Stimulated activated CD8-positive, alpha-beta memory T cell treated with anti-CD3 and anti-CD28 coated beads, Interleukin-12 subunit alpha, Interleukin-12 subunit beta, amount 100 ng/mL, for 4 hours (primary cell): ENCODE measurements at places on chromosomes 7 and 10.

DNA sequence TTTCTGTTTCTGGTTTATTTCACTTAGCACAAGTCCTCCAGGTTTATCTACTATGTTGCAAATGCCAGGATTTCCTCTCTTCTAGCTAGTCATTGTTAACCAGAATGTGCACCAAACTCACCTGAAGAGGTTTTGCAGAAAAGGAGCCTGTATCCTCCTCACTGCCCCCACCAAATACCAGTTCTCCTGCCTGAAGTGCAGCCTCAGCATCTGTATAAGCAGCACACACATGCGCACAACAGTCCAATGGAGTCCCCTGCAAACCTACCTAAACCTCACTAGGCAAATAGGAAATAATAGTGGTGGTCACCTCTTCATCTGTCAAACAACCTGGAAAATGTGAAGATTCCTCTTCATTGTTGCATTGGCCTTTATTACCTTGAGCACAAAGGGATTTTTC lies 237.8 kb downstream of the PAXIP1 start:
- DNase-seq: no peak

DNA sequence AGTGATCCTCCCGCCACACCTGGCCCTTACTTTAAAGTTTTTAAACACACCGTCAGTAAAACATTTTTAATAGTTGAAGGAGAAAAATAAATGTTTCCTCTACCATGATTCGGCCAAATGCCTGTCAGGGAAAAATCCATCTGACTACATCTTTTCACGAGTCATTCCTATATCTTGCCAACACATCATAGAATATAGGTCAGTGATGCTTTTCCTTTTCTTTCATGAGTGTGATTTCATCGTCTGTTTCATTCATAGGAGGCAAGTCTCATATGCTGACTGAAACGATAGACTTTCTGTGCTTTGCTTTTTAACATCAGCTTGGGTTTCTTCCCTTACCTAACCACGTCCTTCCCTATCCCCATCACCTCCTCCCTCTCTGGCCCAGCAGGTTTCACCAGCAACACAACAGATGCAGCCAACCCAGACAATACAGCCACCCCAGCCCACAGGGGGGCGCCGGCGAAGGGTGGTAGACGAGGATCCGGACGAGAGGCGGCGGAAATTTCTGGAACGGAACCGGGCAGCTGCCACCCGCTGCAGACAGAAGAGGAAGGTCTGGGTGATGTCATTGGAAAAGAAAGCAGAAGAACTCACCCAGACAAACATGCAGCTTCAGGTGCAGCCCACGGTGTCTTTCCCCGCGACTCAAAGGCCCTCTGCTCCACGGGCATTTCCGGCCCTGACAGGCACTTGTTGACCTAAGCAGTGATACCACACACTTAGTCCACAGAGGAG lies 149.2 kb downstream of the TRIL start:
- DNase-seq: no peak

DNA sequence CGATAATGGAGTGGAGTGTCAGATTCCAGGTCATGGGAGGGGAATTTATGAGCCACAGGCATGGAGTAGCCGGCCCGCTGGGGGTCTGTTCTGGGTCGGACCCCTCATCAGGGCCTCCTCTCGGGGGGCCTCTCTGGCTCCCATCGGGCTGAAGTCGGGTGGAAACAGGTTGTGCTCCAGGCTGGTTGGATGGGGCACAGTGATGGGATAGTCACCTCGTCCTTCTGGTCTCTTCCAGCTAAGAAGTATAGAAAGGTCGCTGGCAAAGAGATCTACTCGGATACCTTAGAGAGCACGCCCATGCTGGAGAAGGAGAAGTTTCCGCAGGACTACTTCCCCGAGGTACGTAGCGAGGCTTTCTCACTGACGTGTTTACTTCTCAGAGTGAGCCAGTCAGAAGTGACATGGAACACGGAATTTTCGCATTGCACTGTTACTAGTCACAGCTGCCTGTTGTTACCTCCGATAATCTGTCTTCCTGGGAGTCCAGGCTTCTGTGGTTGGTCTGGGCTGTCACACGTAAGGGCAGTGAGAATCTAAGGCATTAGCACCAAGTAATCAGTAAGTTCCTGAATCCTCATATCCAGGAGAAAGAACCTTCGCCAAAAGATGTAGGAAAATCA lies 88.3 kb downstream of the NKX6-2 start:
- no peak for DNase-seq

DNA sequence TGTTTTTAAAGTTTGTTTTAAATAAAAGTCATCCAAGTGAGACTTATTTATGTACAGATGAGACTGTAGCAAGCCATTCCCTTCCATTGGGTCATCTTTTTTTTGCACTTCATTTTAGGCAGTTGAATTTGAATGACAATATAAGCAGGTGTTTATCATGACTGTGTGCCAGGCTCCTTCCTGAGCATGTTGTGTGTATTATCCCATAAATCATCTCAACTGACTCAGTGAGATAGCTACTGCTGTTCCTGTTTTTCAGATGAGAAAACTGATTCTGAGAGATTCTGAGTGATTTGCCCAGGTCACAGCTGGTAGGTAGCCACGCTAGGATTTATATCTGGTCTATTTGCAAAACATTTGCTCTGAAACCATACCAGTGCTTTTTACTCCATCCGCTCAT lies 11.7 kb downstream of the TMEM254 start:
- no peak for DNase-seq

DNA sequence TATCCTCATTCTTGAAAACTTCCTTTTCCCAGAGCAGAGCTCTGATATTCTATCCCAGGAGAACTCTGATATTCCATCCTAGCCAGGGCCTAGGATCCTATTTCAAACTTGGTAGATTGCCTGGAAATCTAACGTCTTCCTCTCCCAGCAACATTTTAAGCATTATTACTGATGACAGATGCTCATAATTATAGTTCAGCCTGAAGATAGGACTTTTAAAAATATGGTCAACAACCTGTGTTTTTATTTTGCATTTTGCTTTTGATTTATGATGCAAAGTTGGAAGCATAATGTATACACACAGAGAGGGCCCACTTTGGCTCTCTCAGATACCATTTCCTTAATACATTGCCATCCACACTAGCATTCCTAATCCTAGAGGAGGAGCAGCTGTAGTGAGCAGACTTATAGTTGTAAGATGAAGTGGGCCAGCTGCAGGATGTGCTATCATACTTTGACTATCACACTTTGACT lies 457.4 kb upstream of the TPK1 start:
- no peak for DNase-seq

GRCh38 chr10:76868098-76868977 lies 769.3 kb downstream of the KCNMA1 start:
- no peak for DNase-seq

DNA sequence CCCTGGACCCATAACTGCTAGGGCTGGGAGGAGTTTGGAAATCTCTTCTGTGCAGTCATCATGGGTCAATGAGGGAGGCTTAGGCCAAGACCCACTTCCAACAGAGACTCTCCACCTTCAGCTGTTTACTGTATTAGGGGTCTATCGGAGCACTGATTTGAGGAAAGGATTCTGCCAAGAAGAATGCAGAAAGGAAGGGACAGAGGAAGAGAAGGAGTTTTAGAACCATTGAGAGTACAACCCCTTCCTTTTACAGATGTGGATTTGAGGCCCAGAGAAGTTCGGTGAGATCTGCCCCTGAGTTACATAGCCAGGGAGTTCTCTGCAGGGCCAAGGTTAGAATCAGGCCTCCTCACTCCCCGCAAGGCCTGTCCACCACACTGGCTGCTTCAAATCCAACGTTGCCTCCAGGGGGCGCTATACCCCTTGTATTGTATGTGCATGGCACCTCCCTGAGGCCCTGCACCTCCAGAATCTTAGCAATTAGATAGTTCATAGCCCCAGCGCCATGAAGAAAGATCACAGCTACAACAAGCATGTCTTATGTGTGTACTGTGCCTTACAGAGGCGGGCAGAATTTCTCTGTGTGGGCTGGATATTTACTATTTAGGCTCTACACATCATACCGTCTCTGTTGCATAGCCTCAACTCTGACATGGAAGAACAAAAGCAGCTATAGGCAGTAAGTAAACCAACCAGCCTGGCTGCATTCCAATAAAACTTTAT lies 246.8 kb downstream of the SKIDA1 start:
- DNase-seq: peak; percentile 1

DNA sequence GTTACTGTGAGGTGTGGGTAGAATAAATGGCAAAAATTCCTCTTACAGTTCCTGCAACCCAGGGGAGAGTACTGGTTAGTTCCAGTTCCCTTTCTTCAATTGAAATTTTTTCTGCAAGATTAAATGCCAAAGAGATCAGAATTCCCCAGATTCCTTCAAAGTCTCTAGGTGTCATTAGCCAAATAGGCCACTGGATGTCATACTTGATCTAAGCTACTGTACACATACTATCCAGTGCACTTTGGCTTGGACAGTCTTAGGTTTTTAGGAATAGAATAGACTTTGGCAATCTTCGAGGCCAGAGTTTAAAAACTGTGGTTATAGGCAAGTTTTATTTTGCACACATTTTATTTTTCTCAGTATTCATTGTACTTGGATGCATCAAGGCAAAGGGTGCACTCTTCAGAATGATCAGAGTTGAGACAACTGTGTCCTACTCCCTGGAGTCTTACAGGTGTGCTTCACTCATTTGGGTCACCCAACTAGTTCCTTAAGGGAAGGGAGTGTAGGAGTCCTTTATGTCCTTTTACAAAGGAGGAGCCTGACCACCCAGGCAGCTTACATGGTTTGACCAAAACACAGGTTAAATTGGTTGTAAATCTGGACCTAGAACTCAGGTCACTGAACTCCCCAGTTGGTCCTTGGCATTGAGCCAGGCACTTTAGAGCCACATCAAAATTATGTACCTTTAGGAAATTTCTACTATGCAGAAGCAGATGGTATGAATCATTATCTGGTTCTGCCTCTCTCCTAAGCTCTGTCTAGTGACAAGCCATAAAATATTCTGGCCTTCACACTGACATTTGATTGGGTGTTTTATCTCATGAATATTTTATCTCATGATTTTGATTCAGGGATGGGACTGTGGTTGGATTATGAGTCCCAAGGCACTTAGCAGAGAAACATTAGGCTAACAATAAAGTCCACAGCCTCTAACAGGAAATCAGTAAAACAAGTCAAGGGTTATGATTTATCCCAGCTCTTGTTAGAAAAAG lies 49.5 kb downstream of the ASAH2B start:
- no peak for DNase-seq

GRCh38 chr10:9254353-9254752 lies 1199.9 kb downstream of the GATA3 start:
- no peak for DNase-seq

- no peak for DNase-seq
Measured at GRCh38 chr7:46742601-46743000, 821.5 kb upstream of the IGFBP3 start.

GRCh38 chr7:127477295-127478023 lies 85.0 kb upstream of the ZNF800 start:
- no peak for DNase-seq

DNA sequence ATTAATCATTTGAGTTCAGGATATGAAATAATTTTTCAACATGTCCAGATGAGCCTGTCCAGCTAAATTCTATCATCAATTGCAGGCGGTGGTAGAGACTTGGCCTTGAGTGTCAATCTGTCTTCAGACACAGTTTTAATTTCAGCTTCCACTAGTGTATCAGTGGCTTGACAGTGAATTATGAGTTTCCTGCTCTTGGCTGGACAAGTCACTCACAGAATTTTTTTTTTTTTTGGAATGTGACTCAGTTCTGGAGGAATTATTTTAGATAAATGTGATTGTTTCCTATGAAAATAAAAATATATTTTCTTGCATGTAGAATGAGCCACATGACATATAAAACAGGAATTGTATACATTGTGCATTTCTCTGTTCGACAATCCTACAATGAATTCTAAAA lies 319.9 kb upstream of the AKR1E2 start:
- no peak for DNase-seq

DNA sequence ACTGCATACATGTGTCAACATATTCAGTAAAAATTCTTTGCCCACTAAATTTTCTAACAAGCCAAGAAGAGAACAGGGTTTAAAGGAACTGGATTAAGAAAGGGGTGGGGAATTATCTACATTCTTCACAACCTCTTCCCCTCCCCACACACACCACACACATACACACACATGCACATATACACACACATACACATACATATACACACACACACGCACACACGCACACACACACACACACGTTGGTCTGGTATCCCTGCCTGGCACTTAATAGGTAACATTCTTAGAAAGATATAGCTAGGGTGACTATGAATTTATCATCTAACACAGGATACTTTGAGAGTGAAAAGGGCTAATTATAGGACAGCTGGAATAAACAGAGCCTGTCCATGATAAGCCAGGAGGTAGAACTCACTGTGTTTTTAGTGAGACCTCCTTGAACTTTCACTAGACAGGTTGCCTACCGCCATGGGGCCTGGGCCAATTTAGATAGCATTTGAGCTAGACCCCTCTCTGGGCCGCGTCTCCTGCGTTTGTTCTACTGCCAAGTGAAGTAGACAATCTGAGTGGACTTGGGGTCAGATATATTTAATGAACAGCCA lies 33.1 kb upstream of the EPC1 start:
- DNase-seq: no peak

DNA sequence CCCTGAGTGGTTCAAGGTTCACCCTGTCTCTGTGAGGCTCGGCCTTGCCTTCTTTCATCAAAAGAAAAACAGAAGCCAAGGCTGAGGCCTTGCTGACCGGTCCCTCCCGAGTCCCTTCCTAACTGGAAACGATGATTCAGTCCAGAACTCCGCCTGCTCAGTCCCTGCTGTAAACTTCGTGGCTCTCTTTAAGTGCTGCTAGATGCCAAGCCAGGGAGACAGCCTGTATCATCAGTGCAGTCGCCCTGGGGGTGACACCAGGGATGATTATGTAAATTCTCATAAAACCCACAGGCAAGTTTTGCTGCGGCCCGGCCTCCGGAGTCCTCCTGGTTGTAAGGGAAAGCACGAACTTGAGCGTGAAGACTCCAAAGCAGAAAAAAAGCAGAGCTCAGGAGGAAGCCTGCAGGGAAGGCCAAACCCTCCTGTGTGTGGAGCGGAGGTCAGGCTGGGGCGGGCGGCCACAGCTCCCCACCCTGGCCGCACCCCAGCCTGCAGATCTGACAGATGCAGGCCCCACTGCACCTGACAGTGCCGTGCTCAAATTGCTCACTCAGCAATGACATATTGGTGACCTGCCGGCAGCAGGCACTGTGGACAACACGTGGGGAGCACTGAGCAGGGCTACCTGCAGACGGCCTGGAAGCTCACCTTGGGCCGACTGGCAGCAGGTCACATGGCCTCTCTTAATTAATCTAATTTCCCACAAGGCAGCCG lies 123.4 kb downstream of the DYNC2I1 start:
- no peak for DNase-seq

DNA sequence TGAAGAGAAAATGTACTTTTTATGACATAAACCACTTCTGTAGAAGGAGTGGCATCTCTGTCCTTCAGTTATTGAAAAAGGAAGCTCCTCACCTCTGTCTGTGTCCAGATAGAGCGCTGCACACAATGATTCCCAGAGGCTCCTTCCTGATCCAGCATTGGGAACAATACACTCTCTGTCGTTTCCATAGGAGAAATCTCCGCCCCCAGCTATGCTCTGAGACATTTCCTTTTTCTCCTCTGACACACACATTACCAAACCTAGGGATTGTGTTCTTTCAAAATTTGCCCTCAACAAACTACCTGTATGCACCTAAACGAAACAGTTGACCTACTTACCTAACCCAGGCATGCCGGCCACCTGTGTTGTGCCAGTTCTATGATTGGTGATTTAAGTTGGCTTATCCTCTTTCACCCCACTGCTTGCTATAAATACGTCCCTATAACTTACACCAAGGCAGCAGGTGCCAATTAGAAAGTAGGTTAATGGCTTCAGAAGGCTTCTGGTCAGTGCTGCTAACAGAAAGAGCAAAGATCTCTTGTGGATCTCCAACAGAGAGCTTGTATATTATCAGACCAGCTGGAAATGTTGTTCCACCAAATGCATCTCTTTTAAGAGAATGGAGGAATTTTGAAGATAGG lies 140.1 kb upstream of the JCAD start:
- DNase-seq: no peak
